ENCODE measurements at places on chromosomes 3 and 15.
A peak's percentile ranks its signal among the peaks of the same experiment; 100 is the strongest.

DNA sequence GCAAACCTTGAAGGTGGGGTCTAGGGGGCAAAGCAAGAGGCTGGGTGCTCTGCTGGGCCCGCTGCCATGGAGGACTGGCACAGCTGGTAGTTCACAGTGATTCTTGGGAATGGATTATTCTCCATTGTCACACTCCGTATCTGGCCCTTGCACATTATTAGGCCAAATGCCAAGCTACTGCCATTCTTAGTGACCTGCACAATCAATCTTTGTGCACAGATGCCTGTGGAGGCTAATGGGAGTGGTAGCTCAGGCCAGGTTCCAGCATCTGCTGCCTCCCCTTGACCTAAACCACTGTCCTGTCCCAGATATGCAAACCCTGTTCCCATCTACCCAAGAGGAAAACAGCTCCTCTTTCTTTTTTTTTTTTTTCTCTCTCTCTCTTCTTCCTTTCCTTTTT lies 67.5 kb downstream of the TIPARP start:
- no peak for DNase-seq

DNA sequence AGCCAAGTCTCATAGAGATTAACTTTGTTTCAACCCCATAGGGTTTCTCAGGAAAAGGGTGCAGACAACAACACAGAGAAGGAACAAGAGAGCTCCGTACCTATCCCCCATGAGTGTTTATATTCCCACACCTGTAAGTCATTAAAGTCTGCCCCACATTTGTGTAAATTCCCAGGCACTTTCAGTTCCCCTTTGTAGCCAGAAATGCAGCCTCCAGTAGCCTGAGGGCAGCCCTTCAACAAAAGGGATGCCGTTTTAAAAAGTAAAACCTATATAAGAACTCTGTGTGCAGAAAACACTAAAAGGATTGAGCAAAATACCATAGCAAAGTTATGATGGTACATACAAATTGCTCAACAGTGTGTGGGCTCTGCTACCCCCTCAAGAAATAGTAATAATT lies 59.7 kb upstream of the TMEM108 start:
- no peak for DNase-seq

GRCh38 chr3:17412950-17413530 lies 329.4 kb downstream of the TBC1D5 start:
- no peak for DNase-seq

GRCh38 chr3:33768578-33769330 lies 29.7 kb upstream of the PDCD6IP start:
- no peak for DNase-seq

DNA sequence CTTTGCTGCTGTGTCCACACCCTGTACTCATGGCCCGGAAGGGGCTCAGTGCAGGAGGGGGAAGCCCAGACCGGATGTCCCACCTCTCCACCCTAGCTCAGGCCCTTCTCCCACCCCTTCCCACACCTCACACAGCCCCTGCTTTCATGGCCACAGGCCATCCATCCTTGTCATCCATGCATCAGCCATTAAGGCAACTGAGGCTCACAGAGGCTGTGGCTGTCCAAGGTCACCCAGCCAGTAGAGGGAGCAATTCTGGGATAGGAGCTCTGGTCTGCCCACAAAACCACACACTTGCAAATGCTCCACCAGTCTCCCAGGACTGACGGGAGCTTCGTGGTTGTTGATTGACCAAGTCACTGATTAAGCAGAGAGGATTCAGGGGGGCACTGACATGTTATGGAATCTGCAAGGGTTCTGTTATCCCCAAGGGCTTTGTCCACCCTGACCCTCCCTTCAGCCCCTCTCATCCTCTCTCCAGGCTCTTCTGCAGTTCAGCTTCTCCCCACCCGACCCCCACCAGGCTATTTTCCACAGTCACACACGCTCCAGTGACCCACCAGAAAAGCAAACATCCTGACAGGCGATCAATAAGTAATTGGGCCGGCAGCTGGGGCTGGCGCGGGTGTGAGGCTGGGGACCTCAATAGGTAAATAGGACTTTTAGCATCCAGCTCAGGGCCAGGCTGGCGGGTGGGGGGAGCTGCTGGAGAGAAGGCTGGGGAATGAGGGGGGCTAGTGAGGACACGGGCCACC lies 15.1 kb downstream of the LINGO1 start:
- DNase-seq, result peak; percentile 24

DNA sequence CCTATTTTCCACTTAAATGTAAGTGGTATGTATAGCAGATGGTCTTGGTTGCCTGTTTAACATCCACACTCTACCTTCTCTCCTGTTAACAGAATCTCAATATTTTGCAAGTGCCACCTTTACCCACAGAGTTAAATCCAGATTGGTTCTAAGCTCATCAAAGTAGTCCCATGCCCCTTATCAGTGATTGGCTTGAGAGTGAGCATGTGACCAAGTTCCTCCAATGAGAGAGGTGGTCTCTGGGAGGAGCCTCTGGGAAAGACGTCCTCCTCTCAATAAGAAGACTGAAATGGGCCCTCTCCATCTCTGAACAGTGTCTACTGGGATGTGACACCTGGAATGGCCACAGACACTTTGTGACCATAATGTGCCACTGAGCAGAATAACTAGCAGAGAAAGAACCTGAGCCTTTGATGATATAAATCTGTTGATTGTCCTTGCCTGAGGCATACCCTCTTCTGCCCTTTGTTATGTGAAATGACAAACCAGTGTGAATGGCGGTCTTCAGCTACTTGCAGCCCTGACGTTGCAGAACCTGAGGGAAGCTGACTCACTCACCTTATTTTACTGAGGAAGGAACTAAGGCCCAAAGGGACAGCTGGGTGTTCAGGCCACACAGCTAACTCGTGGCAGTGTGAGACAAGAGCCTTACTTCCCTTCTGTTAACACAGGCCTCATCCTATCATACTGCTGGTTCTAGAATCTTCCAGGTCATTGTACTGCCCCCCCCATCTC lies 42.4 kb upstream of the LARS2 start:
- DNase-seq, result no peak

- DNase-seq, result no peak
Observed at GRCh38 chr15:66763186-66764071, 61.4 kb downstream of the SMAD6 start.

DNA sequence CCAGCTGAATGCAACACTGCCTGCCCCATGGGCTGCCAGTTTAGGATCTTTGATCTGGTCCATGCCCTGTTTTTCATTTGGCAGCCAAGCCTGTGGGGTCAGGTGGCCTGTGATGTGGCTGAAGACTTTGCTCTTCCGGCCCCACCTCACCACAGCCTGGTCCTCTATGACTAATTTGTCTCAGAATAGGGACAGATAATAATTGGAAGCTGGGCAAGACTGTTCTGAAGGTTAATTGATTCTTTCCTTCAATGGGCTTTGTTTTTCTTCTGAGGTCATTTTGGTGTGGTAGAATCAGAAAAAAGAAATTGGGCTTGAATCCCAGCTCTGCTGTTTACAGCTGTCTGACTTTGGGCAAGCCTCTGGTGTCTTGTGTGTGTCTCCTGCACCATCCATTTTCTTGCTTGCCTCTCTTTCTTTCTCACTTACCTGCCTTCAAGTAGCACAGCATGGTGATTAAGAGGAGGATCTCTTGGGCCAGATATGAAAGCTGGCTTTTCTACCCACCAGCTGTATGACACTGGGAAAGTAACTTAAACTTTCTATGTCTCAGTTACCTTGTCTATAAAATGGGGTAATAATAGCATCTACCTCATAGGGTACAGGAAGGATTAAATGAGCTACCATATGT lies 24.2 kb downstream of the ABHD2 start:
- DNase-seq, result no peak
